Esophagus squamous epithelium (tissue), 5 donors: ENCODE measurements at places on chromosomes 7 and 10.

DNA sequence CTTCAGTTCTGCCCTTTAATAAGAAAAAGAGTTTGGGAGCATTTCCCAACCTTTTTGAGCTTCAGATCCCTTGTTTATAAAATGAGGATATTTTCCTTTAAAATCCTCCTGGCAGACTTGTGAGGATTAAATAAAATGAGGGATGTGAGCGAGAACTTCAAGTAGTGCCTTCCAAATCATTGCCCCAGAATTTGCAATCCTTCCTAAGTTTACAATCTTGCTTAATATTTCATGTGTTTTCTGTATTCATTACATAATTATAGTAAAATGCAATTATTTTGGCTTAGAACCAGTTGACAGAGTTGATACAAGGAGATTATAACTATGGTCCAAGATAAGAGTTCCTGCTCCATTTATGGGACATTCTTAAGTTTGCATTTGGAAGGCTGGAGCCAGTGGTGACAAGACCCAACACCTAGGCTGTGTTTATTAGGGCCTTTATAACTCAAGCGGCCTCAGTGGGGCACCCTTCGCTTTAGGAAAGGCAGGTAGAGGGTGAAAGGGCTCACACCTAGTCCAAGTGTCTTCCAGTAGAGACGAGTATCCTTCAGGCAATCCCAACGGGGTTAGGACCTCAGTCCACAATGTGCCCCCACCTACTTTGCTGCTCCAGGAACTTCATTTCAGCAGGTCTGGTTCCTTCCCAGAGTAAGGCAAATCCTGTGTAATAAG, 317.5 kb downstream of the WDR11 start:
- DNase-seq, result no peak

DNA sequence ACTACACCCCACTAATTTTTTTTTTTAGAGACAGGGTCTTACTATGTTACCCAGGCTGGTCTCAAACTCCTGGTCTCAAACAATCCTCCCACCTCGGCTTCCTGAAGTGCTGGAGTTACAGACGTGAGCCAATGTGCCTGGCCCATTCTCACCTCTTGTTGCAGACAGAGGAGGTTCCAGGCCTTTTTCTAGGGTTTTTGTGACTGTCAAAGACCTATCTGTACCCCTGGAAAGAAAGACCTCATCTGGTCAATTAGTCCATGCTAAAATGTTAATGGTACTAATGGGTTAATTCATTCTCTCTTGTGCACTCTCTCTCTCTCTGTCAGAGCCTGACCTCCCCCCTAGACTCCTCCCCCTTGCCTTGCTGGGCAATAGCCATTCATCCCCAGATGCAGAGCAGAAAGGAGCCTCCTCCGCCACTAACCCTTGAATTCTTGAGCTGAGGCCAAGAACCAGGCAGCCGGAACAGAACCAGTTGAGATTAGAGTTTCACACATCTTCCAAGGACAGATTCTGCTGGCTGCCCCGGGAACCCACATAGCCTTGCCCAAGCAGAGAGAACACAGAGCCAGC, 209.7 kb downstream of the SKIDA1 start:
- no peak for DNase-seq

DNA sequence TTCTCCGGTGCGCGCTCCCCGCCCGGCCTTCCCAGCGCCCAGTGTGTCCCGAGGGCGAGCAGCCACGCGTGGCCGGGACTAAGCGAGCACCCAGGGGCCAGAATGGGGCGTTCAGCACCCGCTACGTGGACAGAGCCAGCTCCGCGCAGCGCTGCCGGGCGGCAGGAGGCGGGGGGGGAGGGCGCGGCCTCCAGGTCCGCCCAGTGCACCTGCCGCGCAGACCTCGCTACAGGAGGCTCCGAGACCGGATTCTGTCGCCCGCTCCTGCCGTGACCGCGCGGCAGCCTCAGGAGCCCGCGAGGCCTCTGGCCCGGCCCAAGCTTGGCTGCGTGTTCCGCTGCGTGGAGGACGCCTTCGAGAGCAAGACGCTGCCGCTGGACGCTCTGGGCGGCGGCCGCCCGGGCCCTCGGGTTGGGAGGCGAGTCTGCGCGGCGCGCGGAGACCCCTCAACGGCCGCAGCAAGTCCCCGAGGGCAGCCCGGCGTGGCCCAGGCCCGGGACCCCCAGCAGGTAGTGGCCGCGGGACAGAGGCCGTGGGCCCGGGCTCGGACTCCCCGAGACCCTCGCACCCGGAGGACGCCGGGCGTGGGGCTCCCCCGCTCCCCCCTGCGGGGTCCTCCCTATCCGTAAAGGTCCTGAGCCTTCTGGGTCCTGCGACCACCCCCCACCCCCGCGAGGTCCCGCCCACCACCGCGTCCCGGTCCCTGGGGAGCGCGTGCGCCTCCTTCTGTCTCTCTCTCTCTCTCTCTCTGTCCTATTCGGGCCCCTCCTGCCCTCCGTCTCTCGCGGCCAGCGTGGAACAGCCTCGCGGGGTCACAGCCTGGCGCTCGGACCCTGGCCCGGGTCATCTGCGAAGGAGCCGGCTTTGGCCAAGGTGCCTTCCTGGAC, 904 bp upstream of the DPYSL4 start:
- no peak for DNase-seq

- no peak for DNase-seq
These were observed 84.2 kb downstream of the REEP3 start for GRCh38 chr10:63605197-63605967.

- no peak for DNase-seq
These were observed 194.9 kb downstream of the GPAM start for GRCh38 chr10:111988646-111989045.

DNA sequence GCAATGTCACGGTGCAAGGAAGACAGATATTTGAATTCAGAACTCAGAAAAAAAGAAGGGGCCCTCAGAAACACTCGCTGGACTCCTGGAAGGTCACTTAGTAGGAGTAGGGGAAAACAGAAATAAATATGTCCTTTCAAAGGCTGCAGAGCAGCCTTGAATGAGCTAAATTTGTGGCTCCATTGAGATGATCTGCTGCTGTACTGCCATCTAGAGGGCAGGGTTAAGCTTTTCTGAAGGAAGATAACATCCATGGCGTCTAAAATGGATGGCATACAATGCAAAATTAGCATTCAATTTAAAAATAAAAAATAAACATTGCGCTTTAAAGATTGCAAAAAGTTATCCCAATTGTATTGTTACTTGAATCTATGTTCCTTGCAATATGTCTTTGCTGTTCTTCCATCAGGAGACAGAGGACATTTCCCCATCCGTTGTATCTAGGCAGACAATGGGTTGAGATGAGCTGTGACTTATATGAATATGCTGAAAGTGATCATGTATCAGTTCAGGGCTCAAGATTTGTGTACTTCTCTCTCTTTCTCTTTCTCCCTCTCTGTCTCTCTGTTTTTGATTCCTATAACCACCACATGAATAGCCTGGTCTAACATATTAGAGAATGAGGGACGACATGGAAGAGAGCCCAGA, 642.2 kb downstream of the SH2D4B start:
- no peak for DNase-seq

GRCh38 chr10:35398355-35398754, 62.0 kb downstream of the CCNY start:
- no peak for DNase-seq

GRCh38 chr10:116056445-116057293, 216.3 kb downstream of the GFRA1 start:
- no peak for DNase-seq

- no peak for DNase-seq
These were observed 4.9 kb downstream of the ACADSB start for GRCh38 chr10:123013456-123014419.

DNA sequence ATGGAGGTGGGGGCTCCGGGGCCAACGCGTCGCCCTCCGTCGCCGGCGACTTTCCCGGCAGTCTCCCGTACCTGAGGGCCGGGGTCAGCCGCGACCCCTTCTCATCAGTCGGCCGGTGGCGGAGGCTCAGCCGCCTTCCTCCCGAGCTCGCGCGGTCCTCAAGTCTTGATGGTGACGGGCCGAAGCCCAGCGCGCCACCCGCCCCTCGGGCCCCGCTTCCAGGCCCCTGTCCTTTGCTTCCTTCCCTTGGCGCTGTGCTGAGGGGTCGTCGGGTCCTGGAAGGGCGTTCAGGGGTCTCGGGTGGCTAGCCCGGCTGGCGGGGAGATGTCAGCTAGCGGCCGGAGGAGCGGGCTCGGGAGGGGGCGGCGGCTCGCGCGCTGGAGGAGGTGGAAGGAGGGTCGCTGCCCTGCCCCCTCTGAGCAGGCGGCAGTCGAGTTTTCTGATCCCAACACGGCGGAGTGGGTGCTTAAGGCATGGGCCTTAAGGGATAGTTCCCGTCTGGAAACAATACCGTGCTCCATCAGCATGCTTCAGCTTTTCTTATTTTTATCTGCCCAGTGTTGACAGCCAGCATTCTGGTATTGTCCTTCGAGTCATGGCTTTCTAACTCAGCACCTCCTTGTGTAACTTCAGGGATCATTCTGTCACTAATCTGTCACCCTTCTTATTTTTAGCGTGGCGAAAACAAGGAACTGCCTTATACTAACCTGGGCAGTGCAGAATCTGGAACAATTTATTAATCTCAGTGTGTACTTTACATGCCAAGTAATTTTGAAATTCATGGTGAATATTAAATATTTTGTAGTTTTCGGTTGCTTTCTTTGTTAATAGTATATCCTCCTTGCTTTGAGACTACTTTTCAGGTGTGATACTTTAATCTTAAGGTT, 748 bp downstream of the PHTF2 start:
- no peak for DNase-seq

- no peak for DNase-seq
These were observed 72.1 kb upstream of the STARD3NL start for GRCh38 chr7:38105874-38106483.

DNA sequence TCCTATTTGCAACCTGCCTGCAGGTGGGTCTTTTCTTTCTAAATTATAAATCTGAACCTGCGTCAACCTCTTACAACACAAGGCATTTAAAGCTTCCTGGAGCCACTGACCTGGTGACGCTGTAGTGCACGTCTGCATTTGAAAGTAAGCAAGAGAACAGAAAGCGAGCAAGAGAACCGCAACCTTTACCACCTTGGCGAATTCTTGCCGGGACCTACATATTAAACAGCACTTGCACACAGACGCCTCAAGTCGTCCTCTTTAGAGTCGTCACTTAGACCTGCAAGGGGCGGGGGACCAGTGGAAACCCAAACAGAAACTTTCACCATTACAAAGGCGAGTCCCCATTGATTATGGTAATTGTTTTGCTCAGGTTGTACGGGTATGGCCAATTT, 9.5 kb downstream of the GLI3 start:
- DNase-seq, result no peak

- no peak for DNase-seq
These were observed 70.8 kb downstream of the CREB5 start for GRCh38 chr7:28483112-28483511.

- no peak for DNase-seq
These were observed 845.9 kb downstream of the TYW1 start for GRCh38 chr7:67842571-67842970.

DNA sequence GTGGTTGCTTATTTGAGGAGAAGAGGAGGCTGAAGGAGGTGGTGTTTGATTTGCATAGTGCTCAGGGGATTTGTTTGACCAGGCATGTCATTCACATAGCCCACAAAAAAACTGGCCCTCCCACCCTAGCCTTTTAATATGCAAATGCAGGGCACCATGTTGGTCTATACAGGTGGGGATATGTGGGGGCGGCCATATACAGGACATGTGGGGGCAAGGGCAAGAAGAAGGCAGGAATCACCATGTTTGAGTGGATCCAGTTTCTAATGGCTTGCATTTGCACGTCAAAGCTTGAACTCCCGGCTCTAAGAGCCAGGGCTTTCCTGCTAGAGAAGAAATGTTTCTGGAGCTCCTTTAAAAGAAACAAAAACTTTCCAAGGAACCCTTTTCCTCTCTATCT, 541.0 kb downstream of the ZWINT start:
- no peak for DNase-seq

DNA sequence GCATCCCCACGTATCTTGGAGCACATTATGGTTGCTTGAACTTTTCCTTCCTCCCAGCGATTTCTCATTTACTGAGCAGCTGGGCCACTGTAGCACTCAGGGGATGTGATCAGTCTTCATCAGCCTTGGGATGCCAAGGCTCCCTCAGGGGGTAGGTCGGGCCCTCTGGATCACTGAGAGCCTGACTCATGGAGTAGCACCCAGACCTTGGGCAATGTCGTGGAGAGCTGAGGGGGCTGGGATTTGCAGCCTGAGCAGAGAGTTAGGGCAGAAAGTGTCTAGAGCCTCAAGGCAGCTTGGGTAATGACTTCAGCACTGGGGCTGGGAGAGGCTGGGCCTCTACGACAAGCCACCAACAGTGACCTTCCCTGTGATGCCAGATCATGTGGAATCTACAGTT, 86.5 kb upstream of the CXCL12 start:
- DNase-seq, result no peak

DNA sequence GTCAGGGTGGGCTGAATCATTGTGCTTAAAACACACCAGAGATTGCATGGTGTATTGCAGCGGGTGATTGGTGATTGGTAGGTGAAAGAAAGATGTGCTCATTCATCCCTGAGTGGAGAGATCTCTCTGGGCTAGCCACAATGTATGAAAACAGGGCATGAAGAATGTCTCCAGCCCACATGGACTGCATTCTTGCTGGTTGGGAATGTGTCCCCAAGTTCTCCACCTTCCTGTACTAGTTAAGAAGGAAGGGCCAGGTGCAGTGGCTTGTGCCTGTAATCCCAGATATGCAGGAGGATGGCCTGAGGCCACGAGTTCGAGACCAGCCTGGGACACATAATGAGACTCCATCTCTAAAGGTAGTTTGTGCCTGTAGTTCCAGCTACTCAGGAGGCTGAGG, 113.8 kb upstream of the LANCL2 start:
- DNase-seq, result no peak

- no peak for DNase-seq
These were observed 37.7 kb downstream of the CNPY1 start for GRCh38 chr7:155508376-155509358.

DNA sequence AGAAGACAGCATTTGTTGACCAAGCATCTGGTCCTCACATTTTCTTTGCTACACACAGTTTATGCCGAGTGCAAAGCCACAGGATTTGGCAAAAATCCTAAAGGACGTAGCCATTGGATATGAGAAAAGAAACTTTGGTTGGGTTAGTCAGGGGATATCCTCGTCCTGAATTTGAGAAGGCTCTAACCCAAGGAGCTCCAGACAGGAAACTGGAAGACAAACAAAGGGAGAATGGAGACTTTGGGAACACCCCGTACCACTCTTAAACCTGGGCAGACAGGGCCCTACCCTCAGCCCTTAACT, 146.6 kb upstream of the FRMD4A start:
- no peak for DNase-seq

- DNase-seq, result no peak
These were observed at the start of gene BMPER for GRCh38 chr7:33905389-33906032. TSS of gene BMPER (plus strand) at chr7:33905539. CDS start at chr7:33905614, 75 bp downstream.

- no peak for DNase-seq
These were observed 19.7 kb downstream of the DNAJC12 start for GRCh38 chr10:67818323-67818722.

GRCh38 chr7:72476608-72477305, 64.6 kb upstream of the CALN1 start:
- no peak for DNase-seq

- DNase-seq, result no peak
These were observed 84.1 kb downstream of the EZH2 start for GRCh38 chr7:148799893-148800555.

DNA sequence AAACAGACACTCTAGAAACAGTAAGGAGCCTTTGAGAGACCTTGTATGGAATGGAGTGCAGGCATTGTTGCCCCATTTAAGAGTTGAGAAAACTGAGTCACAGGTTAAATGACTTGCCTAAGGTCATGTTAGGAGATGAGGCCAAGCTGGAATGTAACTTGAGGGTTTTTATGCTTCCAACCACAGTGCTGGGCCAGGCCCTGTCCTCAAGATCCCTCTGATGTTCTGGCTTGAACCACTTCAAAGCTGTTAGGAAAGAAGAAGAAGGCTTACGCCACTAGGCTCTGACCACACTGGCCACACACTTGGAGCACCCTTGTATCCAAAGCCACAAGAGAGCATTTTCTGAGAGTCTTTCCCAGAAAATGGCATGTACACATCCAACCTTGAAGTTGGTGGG, 42.7 kb downstream of the PLAU start:
- no peak for DNase-seq
